ENCODE measurements at places on chromosomes 6 and 20.

DNA sequence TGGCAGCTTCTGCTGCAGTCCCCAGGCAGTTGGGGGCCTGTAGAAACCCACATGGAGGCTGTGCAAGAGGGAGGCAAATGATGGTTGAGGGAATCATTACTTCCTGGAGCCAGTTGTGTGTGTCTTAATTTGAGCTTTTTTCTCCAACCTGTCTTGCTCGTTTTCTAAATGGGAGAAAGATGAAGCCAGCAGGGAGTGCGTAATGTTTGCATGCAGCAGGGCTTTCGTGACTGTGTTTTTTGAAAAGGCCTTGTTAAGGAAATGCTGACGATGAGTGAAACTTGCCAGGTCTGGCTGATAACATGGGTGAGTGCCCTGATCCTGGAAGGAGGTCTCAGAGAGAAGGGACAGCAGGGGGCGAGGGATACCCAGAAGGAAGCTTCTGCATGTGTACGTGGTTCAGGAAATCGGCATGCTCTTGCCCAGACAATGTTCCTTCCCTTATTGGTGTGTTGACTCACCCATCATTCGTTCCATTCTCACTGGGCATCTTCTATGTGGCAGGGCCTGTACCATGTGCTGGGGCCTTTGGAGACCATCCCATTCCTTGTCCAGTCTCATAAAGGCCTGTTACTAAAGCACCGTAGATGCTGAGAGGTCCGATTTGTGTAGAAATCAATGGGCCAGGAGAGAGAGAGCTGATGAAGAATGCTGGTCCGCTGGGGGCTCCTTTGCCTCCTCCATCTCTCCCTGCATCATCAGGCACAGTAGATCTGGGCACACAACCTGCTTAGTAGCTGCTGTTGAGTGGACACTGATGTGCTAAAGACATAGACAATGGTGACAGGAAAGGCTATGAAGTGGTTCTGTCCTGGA lies 27.4 kb downstream of the GLP1R start:
- DNase-seq: no peak

DNA sequence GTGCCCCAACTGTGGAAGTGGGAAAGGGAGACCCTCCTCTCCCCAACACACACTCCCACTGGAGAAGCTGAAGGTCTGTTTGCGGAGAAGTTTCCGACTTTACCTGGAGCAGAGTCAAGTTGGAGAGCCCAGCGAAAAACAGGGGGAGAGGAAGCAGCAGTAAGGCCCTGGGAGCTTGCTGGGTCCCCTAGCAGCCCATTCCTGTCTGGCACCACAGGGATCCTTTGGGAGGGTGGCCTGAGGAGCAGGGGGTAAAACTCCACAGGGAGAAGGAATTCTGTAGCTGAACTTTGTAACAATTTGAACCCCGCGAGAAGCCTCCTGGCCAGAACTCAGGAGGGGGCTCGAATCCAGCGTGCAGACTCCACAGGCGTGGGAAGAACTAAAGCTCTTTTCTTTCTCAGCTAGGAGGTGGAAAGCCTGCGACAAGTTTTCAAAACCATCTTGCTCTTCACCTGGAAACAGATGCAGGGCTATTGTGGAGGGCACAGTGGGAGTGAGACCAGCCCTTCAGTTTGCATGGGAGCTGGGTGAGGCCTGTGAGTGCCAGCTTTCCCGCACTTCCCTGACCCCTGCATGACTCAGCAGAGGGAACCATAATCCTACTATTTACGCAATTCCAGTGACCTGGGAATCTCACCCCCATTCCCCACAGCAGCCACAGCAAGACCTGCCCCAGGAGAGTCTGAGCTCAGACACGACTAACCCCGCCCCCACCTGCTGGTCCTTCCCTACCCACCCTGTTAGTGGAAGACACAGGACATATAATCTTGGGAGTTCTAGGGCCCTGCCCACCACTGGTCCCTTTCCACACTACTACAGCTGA lies 25.8 kb downstream of the SERPINB9 start:
- peak; percentile 65 for DNase-seq

- no peak for DNase-seq
Measured at GRCh38 chr6:131773284-131773950, 34.4 kb upstream of the ENPP1 start.

DNA sequence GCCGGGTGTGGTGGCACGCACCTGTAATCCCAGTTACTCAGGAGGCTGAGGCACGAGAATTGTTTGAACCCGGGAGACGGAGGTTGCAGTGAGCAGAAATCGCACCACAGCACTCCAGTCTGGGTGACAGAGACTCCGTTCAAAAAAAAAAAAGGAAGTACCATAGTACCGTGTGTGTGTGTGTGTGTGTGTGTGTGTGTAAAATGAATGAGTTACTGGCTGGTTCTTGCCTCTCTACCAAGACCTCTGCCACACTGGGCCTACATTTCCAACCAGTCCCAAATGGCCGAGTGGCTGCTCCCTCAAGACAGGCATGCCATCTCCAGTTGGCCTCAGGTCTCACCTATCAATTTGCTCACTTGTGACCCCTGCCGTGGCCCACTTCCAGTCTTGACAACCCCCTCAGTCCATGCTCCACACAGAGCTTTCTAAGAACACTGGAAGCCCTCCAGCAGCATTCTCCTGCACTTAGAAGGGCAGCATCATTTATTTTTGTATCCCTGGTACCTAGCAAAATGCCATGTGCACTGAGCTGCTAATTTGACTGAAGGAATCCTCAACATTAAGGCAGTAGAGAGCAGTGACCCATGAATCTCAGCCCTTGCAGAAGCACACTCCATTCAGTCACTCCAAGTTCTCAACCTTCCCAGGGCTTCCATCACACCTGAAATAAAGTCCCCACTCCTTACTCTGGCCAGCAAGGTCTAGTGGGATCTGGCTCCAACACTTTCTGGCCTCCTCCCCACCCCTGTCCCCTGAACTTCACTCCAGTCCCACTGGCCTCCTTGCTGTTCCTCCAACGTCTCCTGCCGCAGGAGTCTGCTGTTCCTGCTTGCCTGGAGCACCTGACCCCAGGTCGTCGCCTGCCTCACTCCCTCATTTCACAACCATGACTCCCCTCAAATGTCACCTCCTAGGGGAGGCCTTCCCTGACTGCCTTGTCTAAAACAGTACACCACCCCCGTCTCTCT lies 29.9 kb downstream of the COX4I2 start:
- DNase-seq: no peak

DNA sequence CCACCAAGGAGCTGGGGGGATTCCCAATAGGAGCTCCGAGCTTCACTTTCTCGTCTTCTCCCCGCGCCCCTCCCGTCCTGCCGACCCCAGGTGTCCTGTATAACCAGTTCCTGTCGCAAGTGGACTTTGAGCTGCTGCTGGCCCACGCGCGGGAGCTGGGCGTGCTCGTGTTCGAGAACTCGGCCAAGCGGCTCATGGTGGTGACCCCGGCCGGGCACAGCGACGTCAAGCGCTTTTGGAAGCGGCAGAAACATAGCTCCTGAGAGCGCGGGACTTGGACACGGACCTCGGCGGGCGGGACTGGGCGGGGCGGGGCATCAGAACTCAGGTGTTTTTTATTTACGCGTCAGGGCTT lies 340 bp upstream of the VARS2 start:
- no peak for DNase-seq

- no peak for DNase-seq
Measured at GRCh38 chr20:53681352-53682212, 87.9 kb upstream of the ZNF217 start.

DNA sequence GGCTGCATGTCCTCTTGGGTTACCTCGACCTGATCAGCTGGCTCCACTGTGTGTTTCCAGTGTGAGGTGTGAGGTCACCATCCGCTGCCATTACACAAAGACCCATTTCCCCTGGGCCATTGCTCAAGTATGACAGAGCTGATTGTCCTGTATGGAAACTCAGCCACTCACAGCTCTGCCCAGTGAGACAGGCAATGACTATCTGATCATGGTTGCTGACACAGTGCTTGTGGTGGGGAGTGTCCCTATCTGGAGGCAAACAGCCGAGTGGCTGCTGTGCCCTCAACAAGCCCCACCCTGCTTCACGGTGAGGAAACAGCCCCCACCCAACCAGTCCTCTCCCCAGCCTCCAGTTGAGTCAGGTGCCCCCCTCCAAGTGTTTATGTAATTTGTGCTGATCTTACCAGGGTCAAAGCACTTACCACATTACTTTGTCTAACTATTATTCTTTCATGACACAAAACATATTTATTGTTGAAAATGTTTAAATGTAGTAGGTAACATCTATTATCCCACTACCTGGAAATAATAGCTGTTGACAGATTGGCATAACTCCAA lies 11.7 kb upstream of the MAPK13 start:
- DNase-seq: no peak

DNA sequence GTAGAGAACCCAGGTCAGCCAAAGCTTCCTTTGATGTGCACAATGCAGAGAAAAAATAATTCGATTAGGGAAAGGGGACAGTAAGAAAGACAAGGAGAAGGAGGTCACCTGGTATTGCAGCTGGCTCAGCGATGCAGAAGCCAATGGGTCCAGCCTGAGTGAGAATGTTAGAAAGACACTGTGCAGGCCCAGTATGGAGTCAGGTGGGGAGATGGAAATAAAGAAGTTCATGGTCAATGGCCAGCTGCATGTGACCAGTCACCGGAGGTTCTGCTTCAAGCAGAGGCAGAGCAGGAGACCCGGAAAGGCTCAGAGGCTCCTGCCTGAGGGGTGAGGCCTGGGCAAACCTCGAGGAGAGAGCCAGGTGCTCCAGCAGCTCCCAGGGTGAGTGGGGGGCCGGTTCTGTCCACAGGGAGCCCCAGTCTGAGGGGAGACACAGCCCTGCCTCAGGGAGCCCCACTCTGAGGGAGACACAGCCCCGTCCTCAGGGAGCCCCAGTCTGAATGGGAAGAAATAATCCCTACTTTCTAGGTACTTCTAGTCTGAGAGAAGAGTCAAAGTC lies 51.3 kb downstream of the LRFN2 start:
- DNase-seq: no peak

- no peak for DNase-seq
Measured at GRCh38 chr6:15065261-15065989, 180.4 kb upstream of the JARID2 start.

GRCh38 chr20:12956303-12956702 lies 52.5 kb upstream of the SPTLC3 start:
- no peak for DNase-seq

DNA sequence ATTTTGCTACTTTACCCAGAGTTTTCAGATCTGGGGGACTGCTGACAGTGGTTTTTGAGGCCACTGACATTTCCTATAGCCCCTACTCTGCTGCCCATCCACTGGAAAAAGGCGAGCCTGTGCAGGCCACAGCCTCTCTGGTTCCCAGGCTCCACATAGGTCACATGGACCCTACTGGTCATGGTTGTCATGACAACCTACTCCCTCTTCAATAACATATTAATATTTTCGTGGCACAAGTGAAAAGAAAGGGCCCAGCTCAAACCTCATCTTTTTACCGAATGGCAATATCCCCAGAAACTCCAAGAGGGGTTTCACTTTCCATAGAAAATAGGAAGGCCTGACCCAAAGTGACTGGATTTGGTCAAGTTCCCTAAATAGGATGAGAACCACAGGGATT lies 11.0 kb upstream of the FOXO3 start:
- DNase-seq: peak; percentile 12

GRCh38 chr6:12952318-12952717 lies 235.8 kb downstream of the PHACTR1 start:
- DNase-seq: no peak

DNA sequence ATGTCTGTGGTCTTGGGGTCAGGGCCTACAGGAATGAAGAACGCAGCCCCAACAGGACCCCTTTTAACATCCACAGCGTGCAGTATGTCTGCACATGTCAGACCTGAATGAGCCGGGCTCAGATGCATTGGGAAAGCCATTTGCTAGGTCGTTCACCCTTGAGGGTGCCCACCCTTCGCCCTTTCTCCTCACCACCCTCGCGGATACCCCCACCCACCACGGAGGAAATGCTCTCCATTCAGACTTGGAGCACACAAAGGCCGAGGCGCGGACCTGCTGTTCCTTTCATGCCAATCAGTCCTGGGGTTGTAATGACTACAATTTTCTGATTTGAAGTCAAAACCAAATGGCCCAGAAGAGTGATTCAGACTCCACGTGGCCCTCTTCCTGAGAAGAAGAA lies 62.7 kb downstream of the EDN3 start:
- no peak for DNase-seq

GRCh38 chr20:43017241-43018030 lies 172.3 kb downstream of the PTPRT start:
- DNase-seq: no peak

- no peak for DNase-seq
Measured at GRCh38 chr6:86581833-86582232, 355.5 kb upstream of the HTR1E start.

- no peak for DNase-seq
Measured at GRCh38 chr6:137045222-137045789, 541 bp upstream of the IL20RA start.

GRCh38 chr6:82739303-82739702 lies 326.3 kb downstream of the UBE3D start:
- no peak for DNase-seq

GRCh38 chr6:130629640-130630039 lies 197.6 kb upstream of the SMLR1 start:
- DNase-seq: no peak

GRCh38 chr6:80214436-80215022 lies 108.1 kb downstream of the BCKDHB start:
- peak; percentile 62 for DNase-seq

GRCh38 chr6:166745801-166746668 lies 119.0 kb upstream of the RPS6KA2 start:
- DNase-seq: no peak

DNA sequence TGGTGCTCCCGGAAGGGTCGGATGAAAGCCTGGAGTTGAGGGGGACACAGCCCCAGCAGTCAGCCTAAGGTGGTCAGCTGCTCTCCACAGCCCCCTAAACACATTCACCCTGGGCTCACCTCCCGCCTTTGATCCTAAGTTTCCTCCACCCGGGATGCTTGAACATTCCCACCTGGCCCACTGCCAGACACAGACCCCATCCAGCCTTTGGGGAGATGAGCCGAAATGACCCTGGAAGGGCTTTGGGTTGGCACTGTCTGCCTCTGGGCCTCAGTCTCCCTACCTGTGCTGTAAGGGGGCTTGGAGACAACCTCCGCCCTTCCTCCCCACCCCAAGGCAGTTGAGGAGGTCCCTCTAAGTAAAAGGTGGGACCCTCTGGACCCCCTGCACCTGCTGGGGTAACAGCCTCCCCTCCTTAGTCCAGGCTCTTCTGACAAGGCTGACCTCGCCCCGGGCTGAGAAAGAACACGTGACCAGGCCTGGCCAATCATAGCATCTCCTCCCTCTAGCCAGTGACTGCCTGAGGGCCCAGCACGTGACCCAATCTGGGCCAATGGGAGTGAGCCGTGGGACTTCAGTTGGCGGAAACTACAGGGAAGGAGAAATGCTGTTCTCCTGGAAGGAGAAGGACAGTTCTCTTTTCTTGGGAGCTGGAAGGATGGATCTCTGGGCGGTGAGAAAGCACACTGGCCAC lies 16.9 kb upstream of the UBE2V1 start:
- peak; percentile 65 for DNase-seq
